ENCODE measurements at places on chromosomes 2 and 18.

DNA sequence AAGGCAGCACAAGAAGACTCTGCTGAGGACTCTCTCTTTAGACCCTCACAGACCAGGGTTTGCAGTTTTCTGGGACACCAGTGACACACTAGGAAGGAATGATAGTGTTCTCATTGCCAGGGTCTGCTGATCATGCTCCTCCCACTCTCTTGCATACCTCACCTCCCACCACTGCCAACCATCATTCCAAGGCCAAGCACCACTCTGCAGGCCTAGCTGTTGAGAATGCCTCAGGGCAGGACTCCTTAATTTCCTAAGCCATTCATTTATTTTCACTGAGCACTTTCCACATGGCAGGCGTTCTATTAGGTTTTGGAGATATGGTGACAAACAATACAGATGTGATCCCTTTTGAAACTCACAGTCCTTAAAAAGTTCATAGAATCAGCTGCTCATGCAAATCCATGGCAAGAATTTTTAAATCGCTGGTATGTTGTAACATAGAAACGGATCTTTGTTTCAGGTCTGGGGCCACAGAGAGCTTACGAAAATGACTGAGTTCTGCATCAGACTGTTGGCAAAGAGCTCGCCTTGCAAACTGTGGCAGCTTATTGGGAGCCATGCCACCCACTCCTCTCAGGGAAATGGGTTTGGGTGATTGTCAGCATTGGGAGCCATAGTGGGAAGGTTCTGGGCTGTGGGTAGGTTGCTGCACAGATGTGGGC is 78.5 kb downstream of the XDH start:
- no peak for DNase-seq

- no peak for DNase-seq
Measured at GRCh38 chr2:160275656-160276055, 75.6 kb upstream of the ITGB6 start.

GRCh38 chr2:229566370-229566769 is 148.0 kb downstream of the DNER start:
- no peak for DNase-seq

GRCh38 chr2:8652774-8653426 is 29.0 kb upstream of the ID2 start:
- DNase-seq: no peak

DNA sequence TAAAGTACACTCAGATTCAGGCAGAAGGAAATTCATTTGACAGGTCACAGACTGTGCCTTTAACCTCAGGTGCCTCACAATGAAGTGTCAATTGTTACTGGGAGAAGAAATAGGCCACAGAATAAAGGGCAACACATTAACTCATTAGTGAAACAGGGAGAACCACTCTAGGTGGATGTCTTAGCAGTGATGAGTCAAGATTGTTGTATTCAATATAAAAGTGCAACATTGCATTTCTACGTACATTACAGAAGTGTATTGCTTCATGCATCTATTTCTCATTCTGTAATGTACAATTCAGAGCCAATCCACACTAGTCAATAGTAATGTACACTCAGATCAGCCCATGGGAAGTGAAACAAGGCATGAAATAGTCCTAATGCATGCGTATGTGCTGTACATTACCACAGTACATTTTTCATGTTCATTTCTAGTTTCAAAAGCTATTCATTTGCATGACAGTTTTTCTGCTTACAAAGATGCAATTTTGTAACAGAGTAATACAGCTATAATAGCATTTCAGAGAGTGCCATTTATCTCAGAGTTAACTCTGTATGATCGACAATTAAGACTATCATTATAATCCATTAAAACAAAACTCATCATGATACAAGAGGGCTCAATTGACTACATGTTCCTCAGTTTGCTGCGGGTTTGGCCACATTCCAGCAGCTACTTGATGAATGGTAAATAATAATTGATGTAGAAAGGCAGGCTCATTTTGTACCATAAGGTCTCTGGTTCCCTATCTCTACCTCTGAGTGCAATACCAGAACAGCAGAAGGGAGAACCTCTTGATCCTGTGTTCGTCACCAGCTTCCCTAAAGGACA is 12.2 kb upstream of the ARL5A start:
- no peak for DNase-seq
